M059J (cell line): ENCODE measurements at places on chromosomes 13 and 19.

- DNase-seq = peak; percentile 68
Measured at GRCh38 chr19:17555929-17556813, 722 bp downstream of the COLGALT1 start.

- no peak for DNase-seq
Measured at GRCh38 chr13:24006520-24007248, 109.4 kb upstream of the C1QTNF9B start.

- DNase-seq = peak; percentile 99
Measured at GRCh38 chr19:4870025-4870700, 2.7 kb upstream of the PLIN3 start.

DNA sequence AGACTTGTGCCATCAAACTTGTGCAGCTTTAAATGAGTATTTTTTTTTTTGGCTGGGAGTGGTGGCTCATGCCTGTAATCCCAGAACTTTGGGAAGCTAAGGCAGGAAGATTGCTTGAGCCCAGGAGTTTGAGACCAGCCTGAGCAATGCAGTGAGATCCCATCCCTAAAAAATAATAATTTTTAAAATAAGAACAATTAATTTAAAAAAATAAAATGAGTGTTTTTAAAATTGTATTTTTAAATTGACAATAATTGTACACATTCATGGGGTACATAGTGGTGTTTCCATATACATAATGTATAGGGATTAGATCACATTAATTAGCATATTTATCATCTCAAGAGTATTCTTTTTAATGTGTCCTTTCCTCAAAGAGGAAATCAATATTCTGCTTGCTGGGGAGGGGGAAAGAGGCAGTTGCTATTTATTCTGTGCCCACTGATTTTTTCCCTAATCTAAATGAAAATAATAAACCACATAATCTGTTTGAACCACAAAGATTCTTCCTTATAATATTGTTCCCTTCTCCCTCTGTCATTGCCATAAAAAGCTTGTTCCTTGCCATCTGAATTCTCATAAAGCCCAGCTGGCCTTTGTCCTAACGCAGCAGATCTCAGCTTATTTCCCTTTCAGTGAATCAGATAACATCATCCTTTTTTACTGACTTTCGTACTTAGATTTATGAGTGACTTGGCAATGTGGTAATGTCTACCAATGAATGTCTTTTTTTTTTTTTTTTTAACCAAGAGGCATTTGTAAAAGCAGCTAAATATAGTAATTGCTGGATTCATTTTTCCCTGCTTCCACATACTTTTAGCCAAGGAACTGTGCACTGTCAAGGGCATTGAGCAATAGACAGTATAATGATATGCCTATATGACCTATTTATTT is 81.8 kb upstream of the RUBCNL start:
- peak; percentile 69 for DNase-seq

DNA sequence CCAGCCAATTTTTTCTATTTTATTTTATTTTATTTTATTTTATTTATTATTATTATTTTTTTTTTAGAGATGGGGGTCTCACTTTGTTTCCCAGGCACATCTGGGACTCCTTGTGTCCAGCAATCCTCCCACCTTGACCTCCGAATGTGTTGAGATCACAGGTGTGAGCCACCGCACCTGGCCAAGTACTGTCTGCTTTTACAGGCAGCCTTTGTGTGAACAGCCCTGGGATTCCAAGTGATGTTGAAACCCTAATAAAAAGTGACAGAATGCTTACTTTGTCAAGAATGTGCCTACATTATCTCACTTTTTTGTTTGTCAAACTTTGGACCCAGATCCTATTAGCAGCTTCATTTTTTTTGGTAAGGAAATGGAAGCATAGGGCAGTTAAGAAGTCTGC is 220.1 kb upstream of the EDNRB start:
- no peak for DNase-seq
